HS-27A (cell line): ENCODE measurements at places on chromosomes 2 and 18.

DNA sequence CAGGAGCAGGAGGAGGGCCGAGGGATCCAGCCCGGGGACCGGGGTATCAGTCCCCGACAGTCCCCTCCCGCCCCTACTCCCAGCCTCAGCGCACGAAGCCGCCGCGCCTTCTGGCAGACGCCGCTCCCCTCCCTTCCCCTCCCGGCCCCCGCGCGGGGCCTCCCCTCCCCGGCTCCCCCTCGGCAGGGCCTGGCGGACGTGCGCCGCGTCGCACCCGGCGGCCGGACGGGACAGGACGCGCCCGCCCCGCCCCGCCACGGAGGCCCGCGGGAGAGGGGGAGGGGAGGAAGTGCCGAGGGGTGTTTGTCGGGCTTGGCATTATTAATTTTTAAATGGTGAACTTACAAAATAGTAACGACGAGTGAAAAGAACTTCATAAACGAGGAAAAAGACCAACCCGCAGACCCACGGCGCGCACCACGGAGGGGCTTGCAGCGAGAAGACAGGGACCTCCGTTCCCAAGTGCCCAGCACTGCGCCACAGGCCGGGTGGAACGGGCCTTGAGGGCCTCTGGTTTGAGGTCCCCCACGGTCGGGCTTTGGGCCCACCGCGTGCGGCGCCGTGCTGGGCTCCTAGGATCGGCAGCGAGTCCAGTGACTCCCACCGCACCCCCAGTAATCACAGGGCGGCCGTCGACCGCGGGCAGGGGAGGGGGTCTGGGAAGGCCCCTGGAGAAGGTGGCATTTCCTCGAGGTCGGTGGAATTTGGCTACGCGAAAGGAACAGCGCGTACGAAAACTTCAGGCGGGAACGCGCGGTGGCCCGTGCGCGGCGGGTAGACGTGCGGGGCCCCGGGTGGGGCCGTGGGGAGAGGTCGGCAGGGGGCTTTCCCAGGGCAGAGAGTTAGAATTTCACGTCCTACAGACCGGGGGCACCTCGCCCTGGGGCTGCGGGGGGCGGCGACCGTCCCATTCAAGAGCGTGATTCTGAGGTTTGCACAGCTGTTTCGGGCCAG lies 954 bp upstream of the CTDSP1 start:
- no peak for DNase-seq

DNA sequence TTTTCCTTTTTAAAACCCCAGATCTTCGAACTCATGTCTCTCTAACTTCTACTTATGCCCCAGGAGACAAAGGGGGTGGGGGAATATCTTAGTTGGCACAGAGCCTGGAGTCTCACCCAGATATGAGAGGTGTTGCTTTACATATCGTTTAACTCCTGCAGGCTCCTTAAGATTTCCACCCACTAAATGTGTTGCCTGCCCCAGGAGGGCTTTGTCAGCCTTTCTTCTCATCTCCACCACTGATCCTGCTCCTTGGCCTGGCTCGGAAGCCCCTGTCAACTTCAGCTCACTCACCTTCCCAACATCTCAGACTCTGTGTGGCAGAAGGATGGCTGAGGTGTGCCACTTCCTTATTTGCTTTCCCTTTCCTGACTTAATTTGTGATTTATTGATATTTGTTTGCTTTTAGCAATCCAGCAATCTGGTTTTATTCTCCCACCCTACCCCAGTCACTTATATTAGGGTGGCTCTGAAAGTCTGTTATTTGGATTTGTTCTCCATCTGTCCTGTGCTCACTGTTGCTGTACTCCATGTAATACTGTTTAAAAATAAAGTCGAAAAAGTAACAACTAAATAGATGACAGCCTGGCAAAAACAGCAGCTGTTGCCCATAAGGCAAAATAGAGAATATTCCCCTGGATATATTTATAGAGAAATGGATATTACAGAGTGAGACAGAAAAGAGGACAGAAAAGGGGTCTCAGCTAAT lies 200.6 kb downstream of the ZBTB7C start:
- no peak for DNase-seq

DNA sequence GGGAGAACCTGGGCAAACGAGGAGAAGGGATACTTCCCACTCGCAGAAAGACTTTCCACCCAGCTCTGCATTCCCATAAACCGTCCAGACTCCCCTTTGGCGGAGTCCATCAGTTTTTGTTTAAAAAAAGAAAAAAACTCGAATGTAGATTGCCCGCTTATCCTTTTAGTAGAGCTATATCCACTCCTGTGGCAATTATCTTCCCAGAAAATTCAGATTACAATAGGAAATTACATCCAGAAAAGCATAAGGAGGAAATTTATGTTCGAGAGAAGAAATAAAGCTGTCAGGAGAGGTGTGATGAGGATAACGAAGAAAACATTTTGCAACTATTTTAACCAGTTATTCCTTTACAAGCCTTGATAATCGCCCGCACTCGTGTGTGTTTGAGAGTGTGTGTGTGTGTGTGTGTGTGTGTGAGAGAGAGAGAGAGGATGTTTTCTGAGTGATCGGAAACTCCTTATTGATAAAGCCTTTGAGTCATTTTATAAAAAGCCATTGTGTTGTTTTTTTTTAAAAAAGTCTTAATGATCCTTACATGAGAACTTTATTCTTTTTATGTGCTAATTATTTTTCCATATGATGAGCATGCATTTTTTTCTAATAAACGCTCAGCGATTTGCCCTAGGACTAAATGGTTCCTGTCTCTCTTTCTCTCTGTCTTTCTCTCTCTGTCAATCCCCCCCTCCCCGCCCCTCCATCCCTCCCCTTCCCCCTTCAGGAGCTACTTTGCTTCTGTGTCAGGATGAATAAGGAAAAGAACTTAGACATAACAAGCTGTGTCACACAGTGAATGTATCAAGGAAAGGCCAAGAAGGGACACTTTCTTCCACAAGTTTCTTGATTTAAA lies 1.1 kb upstream of the PPP3R1 start:
- DNase-seq: no peak

- no peak for DNase-seq
Observed at GRCh38 chr2:27115519-27115918, 3.4 kb downstream of the CGREF1 start.

DNA sequence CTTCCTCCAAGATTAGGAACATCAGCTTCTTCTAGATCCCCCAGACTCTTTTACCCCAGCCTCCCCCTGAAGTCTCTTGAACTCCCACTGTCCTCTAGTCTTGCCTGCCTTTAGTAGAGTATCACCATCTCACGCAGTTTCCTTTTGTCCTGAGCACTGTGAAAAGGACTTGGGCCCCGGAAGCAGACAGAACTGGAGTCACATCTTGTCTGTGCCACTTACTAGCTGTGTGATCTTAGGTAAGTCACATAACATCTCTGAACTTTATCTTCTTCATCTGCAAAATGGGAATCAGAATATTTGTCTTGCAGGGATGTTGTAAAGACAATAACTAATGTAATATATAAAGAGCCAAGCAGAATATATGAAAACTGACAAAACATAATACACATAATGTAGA lies 8.4 kb upstream of the TRABD2A start:
- DNase-seq: no peak

DNA sequence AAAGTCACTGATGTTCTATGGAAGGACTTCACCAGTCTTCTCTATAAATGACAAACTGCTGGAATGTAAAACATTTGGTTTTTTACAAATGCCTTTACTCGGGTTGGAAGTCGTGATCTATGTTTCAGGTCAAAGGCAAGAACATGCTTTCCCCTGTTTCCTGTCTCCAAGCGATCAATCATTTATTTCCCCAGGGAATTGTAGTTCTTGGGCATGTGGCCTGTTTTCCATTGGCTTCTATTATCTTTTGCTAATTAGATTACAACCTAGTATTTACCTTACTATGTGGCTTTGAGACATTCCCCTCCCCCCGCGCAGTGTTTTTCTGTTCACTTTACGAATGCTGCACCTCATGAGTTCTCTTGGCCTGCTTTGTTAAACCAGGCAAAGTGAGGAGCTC lies 684.2 kb downstream of the EPHA4 start:
- no peak for DNase-seq

DNA sequence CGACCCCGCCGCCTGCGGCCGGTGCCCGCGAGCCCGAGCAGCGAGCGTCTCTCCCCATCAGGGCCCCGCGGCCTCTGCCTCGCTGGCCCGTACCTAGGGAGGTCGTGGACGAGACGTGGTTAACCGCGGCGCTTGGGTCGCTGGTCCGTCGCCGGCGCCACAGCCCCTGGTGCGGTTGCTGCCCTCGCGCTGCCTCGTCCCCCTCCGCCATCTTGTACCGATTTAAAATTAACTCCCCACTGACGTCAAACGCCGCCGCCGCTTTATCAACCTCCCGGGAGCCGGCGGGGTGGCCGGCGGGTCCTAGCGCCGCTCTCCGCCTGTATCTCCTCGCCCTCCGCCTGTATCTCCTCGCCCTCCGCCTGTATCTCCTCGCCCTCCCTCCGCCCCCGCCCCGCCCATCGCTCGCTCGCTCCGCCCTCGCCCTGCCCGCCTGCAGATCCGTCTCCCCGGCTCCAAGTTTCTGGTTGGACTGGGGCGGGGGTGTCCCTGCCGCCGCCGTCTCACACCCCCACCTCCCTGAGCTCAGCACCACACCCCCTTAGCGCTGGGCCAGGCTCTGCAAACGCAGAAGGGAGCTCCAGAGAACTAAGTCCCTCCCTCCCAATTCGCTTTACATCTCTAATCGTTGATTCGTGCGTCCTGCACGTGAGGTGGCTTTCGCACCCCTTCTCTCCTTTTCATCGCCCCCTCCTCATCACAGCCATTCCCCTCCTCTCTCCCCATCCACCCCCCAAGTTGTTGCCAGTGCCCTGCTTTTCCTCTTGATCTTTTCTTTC lies at the start of gene ATL2:
Gene ATL2 (minus strand): TSS at position 224 of the 779 bp plus-strand sequence. CDS start 13 bp downstream, at position 211.
- peak; percentile 68 for DNase-seq

DNA sequence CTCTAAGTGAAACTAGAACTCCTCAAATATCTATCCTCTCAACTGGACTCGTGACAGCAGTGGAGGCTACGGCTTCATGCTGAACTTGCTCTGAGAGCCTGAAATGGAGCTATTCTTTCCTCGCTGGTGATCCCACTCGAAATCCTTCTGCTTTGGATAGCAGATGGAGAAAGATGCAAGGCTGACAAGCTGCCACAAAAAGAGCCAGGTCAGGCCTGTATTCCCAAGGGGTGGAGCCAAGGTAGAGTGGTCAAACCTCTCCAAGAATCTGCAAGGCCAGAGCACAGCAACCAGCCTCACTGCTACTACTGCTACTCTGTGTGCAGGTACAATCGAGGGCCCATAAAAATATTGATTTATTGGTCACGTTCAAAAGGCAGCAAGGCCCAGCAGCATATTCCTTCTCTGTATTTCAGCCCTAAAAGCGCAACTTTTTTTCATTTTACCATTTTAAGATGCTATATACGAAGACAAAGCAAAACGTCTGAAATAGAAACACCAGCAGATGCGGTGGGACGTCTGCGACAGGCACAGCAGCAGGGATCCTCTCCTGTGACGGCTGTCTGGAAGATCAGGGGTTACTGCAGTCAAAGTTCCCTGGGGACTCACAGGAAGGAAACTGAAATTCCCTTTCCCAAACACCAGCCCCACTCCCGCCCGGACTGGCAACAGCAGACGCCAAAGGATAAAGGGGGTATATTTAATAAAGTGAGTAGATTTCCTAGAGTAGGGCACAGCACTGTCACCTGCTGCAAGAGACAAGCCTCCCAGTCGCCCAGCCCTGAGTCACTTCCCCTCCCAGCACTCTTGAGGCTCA lies 2.4 kb downstream of the SPRED2 start:
- DNase-seq: no peak

DNA sequence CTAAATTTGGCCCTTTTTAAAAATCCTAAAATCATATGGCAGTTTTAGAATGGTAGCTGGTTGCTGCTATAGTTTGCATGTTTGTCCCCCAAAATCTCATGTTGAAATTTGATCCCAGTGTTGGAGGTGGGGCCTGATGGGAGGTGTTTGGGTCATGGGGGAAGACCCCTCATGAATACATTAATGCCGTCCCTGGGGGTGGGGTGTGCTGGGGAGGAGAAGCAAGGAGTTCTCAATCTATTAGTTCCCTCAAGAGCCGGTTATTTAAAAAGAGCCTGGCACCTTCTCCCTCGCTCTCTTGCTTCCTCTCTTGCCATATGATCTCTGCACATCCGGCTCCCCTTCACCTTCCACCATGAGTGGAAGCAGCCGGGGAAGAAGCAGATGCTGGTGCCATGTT lies 20.8 kb downstream of the GPATCH11 start:
- no peak for DNase-seq

DNA sequence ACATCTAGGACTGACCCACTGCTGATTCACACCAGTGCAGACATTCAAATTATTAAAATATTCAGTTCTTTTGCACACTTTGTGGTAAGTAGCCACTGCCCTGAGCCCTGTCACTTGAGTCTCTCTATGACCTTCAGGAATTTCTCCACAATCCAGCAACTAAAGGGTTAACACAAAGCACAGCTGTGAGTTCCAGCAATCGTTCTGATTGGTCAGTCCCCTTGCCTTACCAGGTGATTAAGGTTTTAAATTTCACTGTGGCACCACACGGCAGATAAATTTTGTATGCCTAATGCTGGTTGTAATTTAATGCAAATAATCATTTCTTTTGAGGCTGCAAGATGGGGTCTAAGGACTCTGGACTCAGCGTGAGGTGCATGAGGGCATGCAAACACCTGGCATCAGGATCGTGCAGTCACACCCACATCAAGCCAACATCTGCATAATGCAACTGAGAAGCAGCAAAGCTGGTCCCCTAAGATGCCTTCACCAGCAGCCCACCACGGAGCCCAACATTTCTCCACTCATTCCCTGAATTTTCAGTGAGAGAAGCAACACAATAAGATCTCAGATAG lies 36.6 kb downstream of the SLC14A1 start:
- DNase-seq: no peak

GRCh38 chr2:104538077-104538476 lies 315.8 kb upstream of the POU3F3 start:
- no peak for DNase-seq

DNA sequence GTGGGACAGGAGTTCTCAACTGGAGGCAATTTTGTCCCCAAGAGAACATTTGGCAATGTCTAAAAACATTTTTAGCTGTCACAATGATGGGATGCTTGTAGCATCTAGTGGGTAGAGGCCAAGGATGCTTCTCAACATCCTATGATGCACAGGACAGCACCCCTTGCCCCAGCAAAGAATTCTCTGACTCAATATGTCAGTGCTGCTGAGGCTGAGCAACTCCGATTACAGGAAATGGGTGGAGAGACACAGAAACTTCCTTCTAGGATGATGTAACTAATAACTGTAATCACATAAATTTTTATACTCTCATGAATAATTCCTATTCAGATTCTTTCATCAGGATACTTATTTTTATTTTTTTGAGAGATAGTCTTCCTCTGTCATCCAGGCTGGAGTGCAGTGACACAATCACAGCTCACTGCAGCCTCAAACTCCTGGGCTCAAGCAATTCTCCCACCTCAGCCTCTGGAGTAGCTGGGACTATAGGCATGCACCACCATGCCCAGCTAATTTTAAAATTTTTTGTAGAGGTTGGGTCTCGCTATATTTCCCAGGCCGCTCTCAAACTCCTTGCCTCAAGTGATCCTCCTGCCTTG lies 120.3 kb upstream of the ACAA2 start:
- DNase-seq: no peak

- DNase-seq: no peak
Observed at GRCh38 chr2:196610796-196611195, 28.7 kb upstream of the CCDC150 start.

GRCh38 chr2:219419331-219420197 lies 1.4 kb downstream of the DES start:
- no peak for DNase-seq

- DNase-seq: no peak
Observed at GRCh38 chr18:61939046-61939674, 46.4 kb upstream of the RNF152 start.

- DNase-seq: no peak
Observed at GRCh38 chr2:107735201-107735600, 91.5 kb upstream of the RGPD4 start.
